NCI-H748 treated with DMSO at 0.1 percent for 48 hours (cell line): ENCODE measurements at places on chromosomes 1 and 21.

DNA sequence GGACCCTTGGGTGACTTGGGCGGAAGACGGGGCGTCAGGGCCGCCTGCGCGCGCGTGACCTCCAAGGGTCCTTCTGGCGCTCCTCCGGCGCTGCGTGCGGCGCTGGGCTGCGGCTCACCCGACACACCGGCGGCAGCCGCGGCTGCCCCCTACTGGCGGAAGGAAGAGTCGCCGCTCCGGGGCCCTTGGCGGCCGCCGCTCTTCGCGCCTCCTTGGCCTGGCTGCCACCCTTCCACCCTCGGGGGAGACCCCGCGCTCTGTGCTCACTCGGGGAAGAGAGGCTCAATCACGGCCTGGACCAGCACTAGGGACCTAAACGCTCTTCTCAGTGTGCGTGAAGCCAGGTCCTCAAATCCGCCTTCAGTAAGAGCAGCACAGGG lies 89.7 kb downstream of the DMRTA2 start:
- DNase-seq: no peak

DNA sequence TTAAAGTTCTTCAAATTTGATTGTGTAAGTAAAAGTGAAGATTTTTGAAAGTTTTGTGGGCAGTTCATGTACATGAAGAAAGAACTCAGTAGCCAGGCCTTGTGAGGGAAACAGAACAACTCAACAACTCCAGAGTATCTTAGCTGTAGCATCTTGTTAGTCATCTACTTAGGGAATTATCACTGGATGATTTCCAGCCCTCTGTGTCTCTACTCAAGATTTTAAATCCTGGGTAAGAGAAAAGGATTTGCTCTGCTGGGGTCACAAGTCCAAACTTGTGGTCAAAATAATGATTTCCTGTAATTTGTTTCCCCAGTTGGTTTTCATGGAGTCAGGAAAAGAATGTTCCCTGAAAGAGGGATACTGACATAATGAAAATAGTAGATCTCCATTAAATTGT lies 8.2 kb downstream of the OR10T2 start:
- DNase-seq: no peak

DNA sequence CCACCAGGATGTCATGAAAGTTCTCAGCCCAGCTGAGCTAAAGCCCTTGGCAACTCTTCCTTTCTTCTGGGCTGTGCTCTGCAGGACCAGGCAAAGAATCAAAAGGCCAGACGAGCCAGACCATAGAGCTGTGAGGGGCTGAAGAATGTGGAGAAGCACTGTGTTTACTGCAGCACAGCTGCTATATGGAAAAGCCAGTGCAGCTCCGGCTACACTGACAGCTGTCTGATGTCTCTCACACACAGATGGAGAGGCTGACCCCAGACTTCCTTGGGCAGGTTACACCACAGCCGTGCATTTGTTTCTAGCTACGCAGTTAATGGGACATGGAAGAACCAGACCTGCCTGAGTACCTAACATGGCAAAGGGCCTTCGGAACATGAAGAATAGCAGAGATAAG lies 40.3 kb downstream of the CD247 start:
- DNase-seq: no peak

GRCh38 chr1:229991104-229991513 lies 75.9 kb upstream of the GALNT2 start:
- no peak for DNase-seq

- no peak for DNase-seq
Observed at GRCh38 chr1:43977376-43978263, 1.4 kb upstream of the B4GALT2 start.

- DNase-seq: no peak
Observed at GRCh38 chr1:96887501-96887900, 165.9 kb downstream of the PTBP2 start.

DNA sequence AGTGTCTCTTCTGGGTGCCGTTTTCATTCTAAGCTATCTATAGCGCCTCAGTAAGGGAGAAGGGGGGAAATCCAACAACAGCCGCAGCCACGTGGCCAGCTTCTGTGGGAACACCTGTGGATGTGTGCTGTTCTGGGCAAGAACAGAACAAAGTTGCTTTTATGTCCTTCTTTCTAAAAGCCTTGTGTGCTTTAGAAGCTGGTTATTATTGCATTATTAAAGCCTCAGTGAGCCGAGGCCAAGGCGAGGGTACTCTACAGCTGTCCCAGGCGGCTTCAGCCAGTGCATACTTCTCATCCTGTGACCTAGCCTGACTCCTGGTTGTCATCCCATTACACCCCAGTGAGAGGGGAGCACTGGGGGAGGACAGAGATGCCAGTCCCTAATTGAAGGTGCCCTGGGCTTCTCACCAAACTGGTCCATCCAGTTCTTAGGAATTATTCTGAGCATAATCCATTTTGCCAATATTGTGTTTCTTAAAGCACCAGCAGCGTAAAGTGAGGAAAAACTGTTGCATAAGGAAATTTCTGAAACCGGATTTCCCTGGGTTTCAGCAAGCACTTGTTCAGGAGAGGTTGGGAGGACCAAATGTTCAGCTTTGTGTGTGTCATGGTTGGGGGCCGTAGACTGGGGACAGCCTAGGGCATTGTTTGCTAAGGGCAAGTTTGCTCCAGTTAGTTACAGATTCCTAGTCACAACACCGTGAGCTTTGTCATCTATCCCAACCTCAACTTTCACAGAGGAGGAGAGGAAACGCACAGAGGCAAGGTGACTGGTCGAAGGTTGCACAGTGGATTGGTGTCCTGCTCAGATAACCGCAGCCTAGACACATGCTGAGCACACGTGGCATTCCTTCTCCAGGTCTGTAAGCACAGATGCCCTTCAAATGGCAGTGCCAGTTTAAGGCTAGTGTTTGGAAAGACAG lies 61.0 kb upstream of the ATP1A1 start:
- peak; percentile 76 for DNase-seq
